ENCODE measurements at places on chromosomes 11 and 22.

GRCh38 chr11:65641297-65642013 lies 3.6 kb downstream of the SIPA1 start:
- no peak for DNase-seq

- DNase-seq, result no peak
These were observed 22.2 kb upstream of the RAG2 start for GRCh38 chr11:36620246-36620645.

DNA sequence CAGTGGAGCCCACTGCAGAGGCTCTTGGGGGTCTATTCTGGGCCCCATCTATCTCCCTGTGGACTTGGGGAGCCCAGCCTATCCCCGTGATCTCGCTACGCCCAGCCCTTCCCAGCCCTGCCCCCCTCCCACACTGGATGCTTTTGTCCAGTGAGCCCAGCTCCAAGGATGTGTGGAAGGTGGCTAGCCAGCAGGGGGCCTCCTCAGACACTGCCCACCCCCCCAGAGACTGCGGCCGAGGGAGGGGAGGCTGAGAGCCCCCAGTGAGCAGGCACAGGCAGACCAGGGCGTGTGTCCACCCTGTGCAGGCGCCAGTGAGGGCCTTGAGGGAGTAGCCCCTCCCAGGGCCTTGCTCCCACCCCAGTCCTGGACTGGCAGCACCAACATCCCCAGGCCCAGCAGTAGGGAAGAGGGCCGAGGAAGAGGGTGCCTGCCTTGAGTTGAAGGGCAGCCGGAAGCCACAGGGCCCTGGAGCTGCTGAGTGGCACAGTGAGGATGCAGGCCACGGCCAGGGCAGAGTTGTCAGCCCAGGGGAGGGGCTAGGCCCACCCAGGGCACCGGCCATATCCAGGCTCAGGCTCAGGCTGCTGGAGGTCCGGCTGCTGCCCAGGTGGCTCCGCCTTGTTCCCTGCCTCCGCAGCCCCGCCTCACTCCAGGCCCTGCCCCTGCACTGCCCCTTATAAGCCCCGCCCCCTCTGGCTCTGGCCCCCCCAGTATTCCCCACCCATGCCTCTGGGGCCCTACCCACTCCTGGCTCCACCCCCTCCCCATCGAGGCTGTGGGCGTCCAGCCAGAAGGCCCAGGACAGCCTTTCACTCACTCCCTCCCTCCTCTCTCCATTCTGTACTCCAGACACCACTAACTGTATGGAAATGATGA lies 28.0 kb downstream of the MOB2 start:
- no peak for DNase-seq

DNA sequence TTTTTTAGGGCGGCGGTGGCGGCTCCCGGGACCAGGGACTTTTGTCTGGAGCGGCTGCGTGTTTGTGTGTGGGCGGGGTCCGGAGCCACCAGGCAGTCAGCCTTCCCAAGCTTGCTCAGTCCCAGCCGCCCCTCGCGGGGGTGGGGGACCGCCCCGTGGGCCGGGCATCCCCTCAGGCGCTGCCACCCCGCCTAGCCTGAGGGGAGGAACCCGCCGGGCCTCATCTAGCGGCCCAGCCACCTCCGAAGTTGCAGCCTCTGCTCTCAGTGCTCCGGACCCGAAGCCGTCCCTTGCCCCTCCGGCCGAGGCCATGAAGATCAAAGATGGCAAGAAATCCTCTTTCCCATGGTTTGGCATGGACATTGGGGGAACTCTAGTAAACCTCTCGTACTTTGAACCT lies 235.2 kb downstream of the OR4C45 start:
- DNase-seq, result no peak

- DNase-seq, result no peak
These were observed 144.2 kb downstream of the TRIM29 start for GRCh38 chr11:119993722-119994121.

- DNase-seq, result peak; percentile 87
These were observed 164.6 kb downstream of the ETS1 start for GRCh38 chr11:128422576-128423370.

GRCh38 chr11:130515829-130516553 lies 67.5 kb downstream of the ADAMTS15 start:
- DNase-seq, result no peak

GRCh38 chr22:31269892-31270579 lies 22.3 kb downstream of the PIK3IP1 start:
- DNase-seq, result no peak

DNA sequence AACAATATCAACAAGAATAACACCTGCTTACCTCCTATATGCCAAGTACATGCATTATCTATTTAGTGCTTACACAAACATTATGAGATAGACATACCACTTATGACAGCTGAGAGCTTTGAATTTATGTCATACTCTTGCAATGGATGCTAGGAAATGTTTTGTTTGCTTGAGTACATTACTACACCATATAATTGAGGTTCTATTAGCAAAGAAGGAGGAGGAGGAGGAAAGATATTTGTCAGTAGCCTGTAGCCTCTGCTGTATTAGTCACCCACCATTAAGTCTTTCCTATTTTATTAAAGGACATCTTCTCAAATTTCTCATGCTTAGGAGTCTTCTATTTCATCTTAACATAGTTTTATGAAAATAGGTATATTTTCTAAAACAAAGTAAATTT lies 6.4 kb downstream of the ANO5 start:
- DNase-seq, result no peak

GRCh38 chr11:99534812-99535211 lies 514.1 kb downstream of the CNTN5 start:
- no peak for DNase-seq

- no peak for DNase-seq
These were observed 59.6 kb downstream of the ZNRF3 start for GRCh38 chr22:28942801-28943500.

GRCh38 chr11:78961937-78962701 lies 387.5 kb upstream of the NARS2 start:
- DNase-seq, result no peak

Measured in activated CD4-positive, alpha-beta T cell treated with anti-CD3 and anti-CD28 coated beads, Interleukin-2, amount 50 U/mL, for 4 hours (primary cell).